ENCODE measurements at places on chromosomes 13 and 19.
A peak's percentile ranks its signal among the peaks of the same experiment; 100 is the strongest.

DNA sequence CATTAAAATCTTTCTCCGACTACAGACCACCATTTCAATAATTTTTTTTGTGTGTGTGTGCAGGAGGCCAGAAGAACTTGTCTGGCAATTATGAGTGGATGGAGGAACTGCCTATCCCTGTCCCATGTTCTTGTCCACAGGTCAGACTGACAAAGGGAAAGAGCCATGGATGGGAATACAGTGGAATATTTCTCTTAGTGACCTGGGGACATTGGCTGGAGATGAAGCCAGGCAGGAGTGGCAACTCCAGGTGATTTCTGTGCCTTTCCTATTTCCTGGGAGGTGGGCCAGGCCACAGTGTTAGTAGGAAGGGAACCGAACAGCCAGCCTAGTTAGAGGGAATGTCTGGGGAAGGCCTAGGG is 3.7 kb downstream of the PSG9 start:
- DNase-seq, result no peak

- peak; percentile 82 for DNase-seq
Observed at GRCh38 chr19:11848594-11849469, at the start of gene ZNF439. ZNF439 (plus strand) TSS chr19:11848726; CDS start chr19:11848868, 142 bp downstream.

- no peak for DNase-seq
Observed at GRCh38 chr13:43196086-43196621, 172.8 kb downstream of the DNAJC15 start.

- no peak for DNase-seq
Observed at GRCh38 chr19:29640231-29640630, 25.0 kb upstream of the PLEKHF1 start.

DNA sequence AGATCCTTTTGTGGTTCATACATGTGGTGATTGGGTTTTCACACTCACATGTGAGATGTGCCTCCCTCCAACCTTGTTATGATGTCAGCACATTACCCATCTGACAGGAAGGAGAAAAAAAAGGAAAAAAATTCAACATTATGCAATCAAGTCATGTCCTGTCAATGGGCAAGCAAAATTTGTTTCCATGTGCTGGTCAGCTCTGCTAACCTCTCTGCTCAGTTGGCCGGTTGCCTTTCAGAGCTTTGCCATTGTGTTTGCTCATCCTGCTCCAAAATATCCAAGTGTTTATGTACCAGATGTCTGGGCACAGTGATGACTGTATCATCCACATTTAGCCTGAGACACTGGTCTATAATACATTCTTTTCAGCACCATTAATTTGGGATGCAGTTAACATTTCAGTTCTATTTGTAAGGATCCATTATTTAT is 27.0 kb upstream of the METTL21C start:
- DNase-seq, result no peak

DNA sequence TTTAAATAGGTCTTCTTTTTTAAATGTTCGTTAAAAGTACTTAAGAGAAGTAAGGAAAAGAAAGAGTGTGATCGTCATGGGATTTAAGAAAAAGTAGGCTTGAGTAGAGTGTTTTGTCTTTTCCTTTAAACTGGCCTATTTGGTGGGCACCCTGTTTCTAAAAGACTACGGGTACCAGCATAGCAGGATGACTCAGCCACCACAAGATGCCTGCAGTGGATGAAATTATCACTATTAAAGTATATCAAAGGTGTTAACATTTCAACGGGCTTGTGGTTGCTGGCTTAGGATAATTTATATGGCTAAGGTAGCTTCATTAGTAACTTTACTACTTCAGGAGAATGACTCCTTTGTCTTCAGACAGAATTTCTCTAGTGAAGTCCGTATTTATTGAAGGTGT is 112.6 kb downstream of the STARD13 start:
- no peak for DNase-seq

GRCh38 chr13:108929532-108930206 is 300.3 kb downstream of the MYO16 start:
- DNase-seq, result no peak

DNA sequence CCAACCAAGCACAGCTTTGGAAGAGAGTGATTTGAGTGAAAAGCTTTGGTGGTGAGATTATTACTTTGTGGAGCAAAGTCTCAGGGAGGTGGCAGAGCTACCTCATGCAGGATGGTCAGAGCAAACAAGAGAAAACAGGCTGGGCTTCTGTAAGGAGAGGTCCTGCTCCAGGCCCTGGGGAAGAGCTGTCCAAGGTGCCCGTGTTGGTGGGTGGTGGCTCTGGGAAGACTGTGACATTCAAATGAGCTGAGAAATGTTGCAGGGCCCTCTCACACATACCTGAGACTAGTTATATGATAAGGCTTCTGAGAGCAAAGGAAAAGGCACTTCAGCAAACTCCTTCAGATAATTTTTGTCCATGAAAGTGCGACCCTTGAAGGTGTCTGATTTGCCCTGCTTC is 205.5 kb upstream of the SOX21 start:
- no peak for DNase-seq

- no peak for DNase-seq
Observed at GRCh38 chr19:44943801-44944249, 1.8 kb downstream of the APOC4 start.

DNA sequence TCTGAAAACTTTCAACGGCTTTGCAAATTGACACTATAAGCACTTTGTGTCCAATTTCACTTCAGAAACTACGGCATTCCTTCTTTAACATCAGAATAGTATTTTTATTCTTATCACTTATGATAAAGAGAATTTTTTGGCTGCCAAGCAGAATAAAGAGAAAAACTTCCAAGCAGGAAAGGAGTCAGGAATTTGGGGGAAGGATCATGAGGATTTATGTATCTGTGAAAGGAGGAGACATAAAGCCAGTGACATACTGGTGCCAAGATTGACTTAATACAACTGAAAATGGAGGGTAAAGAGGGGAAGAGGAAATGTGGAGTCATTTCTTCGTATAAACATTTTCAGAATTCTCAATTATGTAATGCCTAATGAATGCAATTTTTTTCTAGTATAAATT is 94.7 kb downstream of the RBM26 start:
- no peak for DNase-seq

- no peak for DNase-seq
Observed at GRCh38 chr13:87538366-87539052, 132.7 kb upstream of the SLITRK5 start.

DNA sequence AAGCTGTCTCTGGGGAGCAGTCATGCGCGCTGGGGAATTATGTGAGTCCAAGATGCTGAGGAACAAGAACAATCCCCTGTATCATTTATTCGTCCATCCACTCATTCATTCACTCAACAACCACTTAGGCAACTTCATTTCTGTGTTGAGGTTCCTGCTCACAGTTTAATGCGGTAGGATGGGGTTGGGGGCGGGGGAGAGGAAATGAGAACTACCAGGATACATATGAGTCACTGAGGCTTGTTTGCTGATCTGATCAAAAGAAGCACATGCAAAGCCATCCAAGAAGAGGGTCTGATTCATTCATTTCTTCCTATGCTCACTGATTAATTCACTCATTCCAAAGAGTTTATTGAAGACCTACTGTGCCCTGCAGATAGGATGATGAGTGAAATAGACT is 20.9 kb downstream of the ZNF536 start:
- no peak for DNase-seq

DNA sequence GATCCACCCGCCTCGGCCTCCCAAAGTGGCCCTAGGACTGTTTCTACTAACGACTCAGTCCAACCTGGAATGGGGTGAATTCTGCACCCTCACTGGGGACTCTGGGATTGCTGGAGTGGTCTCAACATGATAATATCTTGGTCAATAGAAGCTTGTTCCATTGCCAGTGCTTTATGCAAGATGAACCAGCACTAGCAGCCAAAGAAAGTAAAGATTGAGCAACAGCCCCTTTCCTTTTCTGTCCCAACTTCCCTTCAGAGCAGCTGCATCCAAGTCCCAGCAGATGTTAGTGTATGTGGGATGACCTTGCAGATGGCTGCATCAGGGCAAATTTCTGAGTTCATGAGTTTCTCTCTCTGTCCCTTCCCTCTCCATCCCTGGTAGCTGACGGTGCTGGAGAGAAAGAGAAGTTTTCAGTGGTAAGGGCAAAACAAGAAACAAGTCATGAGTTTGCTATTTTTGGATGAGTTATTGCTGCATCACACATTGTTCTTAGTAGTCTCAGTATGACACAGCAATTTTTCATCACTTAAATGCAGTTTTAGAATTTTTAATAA is 183.6 kb upstream of the EDNRB start:
- DNase-seq, result no peak

DNA sequence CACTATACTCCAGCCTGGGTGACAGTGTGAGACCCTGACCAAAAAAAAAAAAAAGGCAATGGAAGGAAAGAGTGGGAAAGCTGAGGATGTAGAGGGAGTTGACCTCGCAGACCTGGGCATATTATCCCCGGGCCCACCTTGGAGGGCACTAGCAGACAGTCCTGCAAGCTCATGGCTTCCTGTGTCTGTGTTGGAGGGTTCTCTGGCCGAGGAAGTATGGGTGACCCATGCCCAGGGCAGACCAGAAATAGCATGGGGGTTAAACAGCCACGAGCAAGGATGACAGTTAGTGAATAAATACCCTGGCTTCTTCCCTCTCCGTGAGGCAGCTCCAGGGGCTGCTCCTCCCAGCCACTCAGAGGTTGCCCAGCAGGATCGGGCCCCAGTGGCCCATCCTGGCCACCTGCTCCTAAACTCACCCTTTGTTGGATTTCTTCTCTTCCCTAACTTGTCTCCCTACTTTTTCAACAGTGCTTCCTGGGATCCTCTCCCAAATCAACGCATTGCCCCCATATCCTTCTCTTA is 485.8 kb downstream of the ZNF536 start:
- DNase-seq, result no peak

- DNase-seq, result no peak
Observed at GRCh38 chr19:34974646-34975045, 10.6 kb upstream of the ZNF792 start.

DNA sequence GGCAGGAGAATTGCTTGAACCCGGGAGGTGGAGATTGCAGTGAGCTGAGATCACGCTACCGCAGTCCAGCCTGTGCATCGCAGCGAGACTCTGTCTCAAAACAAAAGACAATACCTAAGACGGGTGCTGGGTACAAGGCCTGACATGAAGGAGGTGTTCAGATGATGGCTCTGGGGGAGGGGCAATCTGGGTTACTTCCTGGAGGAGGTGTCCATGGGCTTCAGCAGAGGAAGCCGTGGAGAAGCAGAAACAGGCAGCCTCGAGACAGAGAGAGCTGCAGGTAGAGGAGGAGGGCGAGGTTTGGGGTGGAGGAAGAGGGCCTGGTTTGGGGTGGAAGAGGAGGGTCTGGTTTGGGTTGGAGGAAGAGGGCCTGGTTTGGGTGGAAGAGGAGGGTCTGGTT is 3.6 kb downstream of the MISP start:
- no peak for DNase-seq

DNA sequence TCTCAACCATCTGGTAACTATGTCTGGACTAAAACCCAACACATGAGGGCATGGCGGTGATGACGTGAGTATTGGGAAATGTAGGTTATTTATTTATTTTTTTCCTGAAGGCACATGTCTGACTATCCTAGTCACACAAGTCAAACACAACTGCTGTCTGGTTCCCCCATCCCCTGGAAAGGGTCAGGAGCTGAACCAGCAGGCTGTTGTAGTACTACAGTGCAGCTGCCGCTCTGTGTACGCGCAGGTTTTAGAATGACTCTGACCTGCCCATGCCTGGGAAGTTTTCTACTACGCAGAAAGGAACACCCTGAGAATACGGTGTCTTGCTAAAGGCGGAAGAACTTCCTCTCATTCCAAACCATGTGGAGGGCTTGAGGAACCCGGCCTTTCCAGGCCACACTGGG is 1.2 kb downstream of the SLC7A1 start:
- DNase-seq, result no peak

GRCh38 chr13:83839146-83839545 is 43.1 kb downstream of the SLITRK1 start:
- no peak for DNase-seq

GRCh38 chr19:29781386-29782259 is 30.2 kb upstream of the CCNE1 start:
- no peak for DNase-seq

DNA sequence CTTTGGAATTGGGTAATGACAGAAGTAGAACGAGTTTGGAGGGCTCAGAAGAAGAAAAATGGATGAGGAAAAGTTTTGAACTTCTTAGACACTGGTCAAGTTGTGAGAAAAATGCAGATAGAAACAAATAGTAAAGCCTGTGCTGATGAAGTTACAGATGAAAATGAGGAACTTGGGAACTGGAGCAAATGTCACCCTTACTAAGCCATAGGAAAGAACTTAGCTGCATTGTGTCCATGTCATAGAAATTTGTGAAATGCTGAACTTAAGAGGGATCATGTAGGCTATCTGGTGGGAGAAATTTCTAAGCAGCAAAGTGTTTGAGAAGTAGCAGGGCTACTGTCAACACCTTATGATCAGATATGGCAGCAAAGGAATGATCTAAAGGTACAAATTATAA is 289.2 kb upstream of the PCDH9 start:
- no peak for DNase-seq

DNA sequence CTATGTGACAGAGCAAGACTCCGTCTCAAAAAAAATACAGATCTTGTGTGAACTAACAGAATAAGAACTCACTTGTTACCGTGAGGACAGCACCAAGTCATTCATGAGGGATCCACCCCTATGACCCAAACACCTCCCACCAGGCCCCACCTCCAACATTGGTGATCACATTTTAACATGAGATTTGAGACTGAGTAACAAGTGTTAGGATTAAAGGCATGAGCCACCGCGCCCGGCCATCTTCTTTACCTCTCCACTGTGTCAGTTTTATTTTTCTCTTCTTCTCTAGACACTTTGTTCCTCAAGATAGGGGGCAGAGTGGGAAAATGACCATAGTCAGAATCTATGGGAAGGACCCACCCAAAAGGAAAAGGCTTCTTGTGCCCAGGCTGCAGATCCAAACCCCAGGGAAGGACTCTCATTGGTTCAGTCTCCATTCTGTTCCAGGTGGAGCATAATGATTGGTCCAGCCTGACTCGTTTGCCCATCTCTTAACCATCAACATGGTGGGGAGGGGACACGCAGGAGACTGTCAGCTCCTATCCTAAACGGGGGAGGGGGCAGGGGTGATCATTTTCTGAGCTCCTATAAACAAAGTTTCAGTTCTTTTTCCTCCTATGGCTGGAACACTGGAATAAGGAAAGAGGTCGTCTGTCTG is 1.3 kb upstream of the CALM3 start:
- no peak for DNase-seq

- no peak for DNase-seq
Observed at GRCh38 chr13:102854675-102855074, 8.8 kb downstream of the ERCC5 start.

- DNase-seq, result peak; percentile 55
Observed at GRCh38 chr19:51097166-51097738, 11.0 kb downstream of the CTU1 start.

DNA sequence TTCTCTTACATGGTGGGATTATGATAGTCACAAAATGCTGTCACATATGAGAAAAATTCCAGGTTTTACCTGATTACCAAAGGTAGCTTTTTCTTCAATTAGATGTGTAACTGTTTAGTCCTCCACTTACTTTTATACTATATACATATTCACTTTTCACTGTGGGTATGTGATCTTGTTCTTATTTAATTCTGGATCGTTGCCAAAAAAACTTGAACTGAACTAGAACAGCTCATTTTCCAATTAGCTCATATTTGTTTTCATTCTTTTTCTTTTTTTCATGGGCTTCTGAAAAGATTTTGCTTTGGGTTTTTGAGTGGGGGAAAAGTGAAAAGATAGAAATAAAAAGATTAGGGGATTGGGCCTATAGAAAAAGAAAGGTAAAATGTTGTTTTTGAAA is 291.9 kb downstream of the NDFIP2 start:
- no peak for DNase-seq
